ENCODE measurements at places on chromosomes 6 and 20. TPM values are rescaled to one million over a fixed set of nuclear protein-coding genes. Genes with fewer than 3 reads are reported as not detected.

ZNF165 gene
- 0.26 TPM for total RNA-seq

LY6G6C gene
- not detected for total RNA-seq

L3MBTL3 gene
- total RNA-seq, result 15.4 TPM

IL17A gene
- not detected for total RNA-seq

IMPG1 gene
- not detected for total RNA-seq

DNMT3B gene
- total RNA-seq, result 4.7 TPM

FOXQ1 gene
- 0.15 TPM for total RNA-seq

GRCh38 chr20:36461600-36462439 lies 79.5 kb upstream of the MYL9 start:
- peaks cover 45% of the 10 kb centered on the region for H3K4me1 ChIP-seq
- H3K27ac ChIP-seq, result peak overlapping the region; percentile 99
- no peak for DNase-seq
- H3K36me3 ChIP-seq, result peaks cover 2% of the 10 kb centered on the region

DNA sequence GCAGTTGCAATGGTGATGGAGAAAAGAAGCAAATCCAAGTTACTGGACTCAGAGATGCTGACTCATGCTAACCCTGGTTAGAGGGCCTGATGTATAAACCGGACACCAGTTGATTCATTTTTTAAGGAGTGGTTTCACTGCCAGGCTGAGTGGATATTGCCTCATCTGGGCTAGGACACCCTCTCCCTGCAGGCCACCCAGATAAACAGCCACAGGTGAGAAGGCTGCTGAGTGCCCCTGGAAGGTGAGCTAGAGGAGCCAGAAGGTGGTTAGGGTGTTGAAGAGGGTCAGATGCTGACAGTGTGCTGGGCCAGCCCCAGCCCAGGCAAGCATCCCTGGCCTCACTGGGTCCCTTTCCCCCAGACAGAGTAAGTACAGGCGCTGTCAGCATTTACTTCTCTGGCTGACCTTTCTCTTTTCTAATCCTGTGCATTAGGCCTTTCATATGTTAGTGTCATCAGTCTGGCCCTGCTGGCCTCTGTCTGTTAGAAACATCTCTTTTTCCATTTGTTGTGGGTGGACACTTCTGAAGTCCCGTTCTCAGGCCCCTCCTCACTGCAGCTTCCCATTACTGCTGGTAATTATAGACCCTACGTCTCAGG lies 13.5 kb downstream of the EPB41L1 start:
- no peaks in the 10 kb centered on the region for H3K27me3 ChIP-seq
- no peaks in the 10 kb centered on the region for H3K36me3 ChIP-seq
- H3K27ac ChIP-seq, result no peak overlapping the region
- H3K4me3 ChIP-seq, result no peak overlapping the region
- peaks cover 9% of the 10 kb centered on the region for H3K4me1 ChIP-seq

- no peak overlapping the region for H3K27ac ChIP-seq
- DNase-seq, result no peak
- H3K4me1 ChIP-seq, result peaks cover 16% of the 10 kb centered on the region
- no peaks in the 10 kb centered on the region for H3K27me3 ChIP-seq
- H3K4me3 ChIP-seq, result no peak overlapping the region
Observed at GRCh38 chr6:111745186-111745585, 128.1 kb downstream of the FYN start.

- H3K4me1 ChIP-seq, result peaks cover 4% of the 10 kb centered on the region
- no peaks in the 10 kb centered on the region for H3K27me3 ChIP-seq
- H3K4me3 ChIP-seq, result no peak overlapping the region
- H3K27ac ChIP-seq, result no peak overlapping the region
- H3K36me3 ChIP-seq, result peaks cover 21% of the 10 kb centered on the region
- DNase-seq, result no peak
Observed at GRCh38 chr6:47587493-47587892, 109.9 kb downstream of the CD2AP start.

- H3K27me3 ChIP-seq, result peaks cover 21% of the 10 kb centered on the region
- H3K36me3 ChIP-seq, result no peaks in the 10 kb centered on the region
- no peaks in the 10 kb centered on the region for H3K4me1 ChIP-seq
- H3K4me3 ChIP-seq, result no peak overlapping the region
Observed at GRCh38 chr6:47804821-47805220, 23.0 kb downstream of the OPN5 start.

- no peaks in the 10 kb centered on the region for H3K4me1 ChIP-seq
- no peaks in the 10 kb centered on the region for H3K36me3 ChIP-seq
Observed at GRCh38 chr6:153424719-153425400, 293.8 kb upstream of the RGS17 start.

DNA sequence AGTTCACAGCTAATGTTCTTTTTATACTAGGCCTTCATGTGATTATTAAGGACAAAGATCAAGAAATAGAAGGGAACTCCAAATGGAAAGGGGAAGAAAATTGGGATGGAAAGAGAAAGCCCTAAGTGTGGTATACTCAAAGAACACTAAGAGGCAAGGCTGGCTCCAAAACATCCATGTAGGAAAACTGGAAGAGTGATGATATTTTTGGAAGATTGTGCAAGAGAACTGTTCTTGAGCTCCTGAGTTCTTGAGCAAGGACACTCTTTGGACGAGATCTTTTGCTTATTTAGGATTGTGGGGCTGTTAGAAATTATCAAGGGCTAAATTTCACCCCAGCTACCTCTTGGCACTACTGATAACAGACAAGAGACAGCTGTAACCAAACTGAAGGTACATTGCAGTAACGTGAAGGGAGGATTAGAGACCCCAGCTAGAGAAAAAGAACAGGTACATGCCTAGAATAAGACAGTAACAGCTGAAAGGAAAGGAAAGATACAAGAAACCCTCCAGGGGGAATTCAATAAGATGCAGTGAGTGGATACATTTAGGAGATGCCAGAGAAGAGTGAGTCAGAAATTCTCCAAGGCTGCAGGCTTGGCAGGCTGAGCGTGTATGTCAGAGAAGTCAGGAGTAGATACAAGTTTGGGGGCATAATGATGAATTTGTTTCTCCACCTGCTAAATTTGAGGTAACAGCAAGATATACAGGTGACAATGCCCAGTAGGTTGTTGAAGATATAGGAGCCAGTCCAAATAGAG lies 69.7 kb downstream of the CBLN4 start:
- H3K27ac ChIP-seq, result no peak overlapping the region
- H3K4me1 ChIP-seq, result no peaks in the 10 kb centered on the region
- H3K36me3 ChIP-seq, result no peaks in the 10 kb centered on the region
- no peaks in the 10 kb centered on the region for H3K27me3 ChIP-seq

DNA sequence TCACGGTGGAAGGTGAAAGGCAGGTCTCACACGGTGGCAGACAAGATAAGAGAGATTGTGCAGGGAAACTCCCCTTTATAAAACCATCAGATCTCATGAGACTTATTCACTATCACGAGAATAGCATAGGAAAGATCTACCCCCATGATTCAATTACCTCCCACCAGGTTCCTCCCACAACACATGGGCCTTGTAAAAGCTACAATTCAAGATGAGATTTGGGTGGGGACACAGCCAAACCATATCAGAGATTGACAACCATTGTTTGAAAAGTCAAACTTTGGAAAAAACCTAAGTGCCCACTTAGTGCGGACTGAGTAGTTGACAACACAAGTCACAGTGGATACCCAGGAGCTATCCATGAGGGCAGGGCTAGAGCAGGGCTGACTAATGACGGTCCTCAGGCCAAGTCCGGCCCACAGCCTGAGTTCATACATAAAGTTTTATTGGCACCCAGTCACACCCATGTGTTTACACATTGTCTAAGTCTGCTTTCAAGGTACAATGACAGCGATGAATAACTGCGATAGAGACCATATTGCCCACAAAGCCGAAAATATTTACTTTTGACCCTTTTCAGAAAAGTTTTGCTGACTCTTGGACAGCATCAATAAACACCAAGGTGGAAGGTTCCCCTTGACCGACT lies 33.8 kb upstream of the PMEPA1 start:
- H3K4me3 ChIP-seq, result no peak overlapping the region
- H3K27ac ChIP-seq, result no peak overlapping the region
- H3K4me1 ChIP-seq, result peaks cover 30% of the 10 kb centered on the region
- no peak for DNase-seq
- H3K27me3 ChIP-seq, result no peaks in the 10 kb centered on the region

- no peak overlapping the region for H3K27ac ChIP-seq
- H3K4me1 ChIP-seq, result peaks cover 20% of the 10 kb centered on the region
- no peaks in the 10 kb centered on the region for H3K36me3 ChIP-seq
- H3K4me3 ChIP-seq, result no peak overlapping the region
Observed at GRCh38 chr6:165769401-165769800, 106.4 kb upstream of the PDE10A start.

GRCh38 chr6:104716858-104717257 lies 142.9 kb downstream of the HACE1 start:
- DNase-seq, result no peak
- H3K36me3 ChIP-seq, result peaks cover 5% of the 10 kb centered on the region
- H3K27ac ChIP-seq, result no peak overlapping the region
- no peak overlapping the region for H3K4me3 ChIP-seq
- no peaks in the 10 kb centered on the region for H3K27me3 ChIP-seq

GRCh38 chr6:156925718-156926607 lies 148.8 kb downstream of the ARID1B start:
- no peak overlapping the region for H3K27ac ChIP-seq
- DNase-seq, result no peak
- peaks cover 1% of the 10 kb centered on the region for H3K36me3 ChIP-seq
- H3K4me1 ChIP-seq, result peaks cover 22% of the 10 kb centered on the region
- no peak overlapping the region for H3K4me3 ChIP-seq

DNA sequence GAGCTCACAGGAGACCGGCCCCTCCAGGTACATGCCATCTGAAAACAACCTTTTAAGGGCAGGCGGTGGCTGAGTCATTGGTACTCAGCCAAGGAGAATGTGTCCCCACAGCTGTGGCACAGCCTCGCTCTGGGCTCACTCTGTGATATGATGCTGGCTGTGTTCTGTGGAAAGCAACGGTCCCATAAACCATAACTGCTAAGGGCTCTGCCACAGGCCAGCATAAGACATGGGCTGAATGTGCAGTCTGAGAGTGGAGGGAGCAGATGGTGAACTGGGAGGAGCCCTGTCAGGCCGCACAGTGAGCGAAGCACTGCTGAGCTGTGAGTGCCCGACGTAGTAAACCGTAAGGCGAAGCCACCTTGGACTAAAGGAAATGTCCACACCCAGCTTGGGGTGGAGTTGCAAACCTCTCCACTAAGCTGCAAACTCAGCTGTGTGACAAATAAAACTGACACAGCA lies 375.8 kb downstream of the THBS2 start:
- H3K4me1 ChIP-seq, result peaks cover 6% of the 10 kb centered on the region
- H3K27me3 ChIP-seq, result peaks cover 48% of the 10 kb centered on the region
- H3K36me3 ChIP-seq, result no peaks in the 10 kb centered on the region
- no peak overlapping the region for H3K4me3 ChIP-seq
- no peak overlapping the region for H3K27ac ChIP-seq

DNA sequence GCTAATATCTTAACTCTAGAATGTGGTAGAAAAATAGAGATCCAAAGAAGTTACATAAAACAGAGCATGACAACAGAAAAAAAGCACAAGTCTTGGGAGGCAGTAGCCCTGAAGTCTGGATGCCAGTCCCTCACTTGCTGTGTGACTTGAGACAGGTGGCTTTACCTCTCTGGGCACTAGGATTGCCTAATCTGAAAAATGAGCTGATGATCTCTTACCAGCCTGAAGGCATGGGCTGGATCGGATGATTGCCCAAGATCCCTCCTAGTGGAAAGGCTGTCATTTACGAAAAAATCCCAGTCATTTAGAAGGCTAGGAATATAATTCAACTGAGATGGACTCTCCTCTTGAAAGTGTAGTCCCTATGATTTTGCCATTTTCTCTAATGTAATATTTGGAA lies 10.9 kb upstream of the GCM1 start:
- H3K4me1 ChIP-seq, result peaks cover 36% of the 10 kb centered on the region
- no peak overlapping the region for H3K27ac ChIP-seq
- H3K27me3 ChIP-seq, result no peaks in the 10 kb centered on the region

GRCh38 chr20:20839771-20840170 lies 127.3 kb upstream of the RALGAPA2 start:
- H3K27me3 ChIP-seq, result peaks cover 39% of the 10 kb centered on the region
- no peak overlapping the region for H3K4me3 ChIP-seq
- no peak for DNase-seq
- H3K36me3 ChIP-seq, result no peaks in the 10 kb centered on the region

DNA sequence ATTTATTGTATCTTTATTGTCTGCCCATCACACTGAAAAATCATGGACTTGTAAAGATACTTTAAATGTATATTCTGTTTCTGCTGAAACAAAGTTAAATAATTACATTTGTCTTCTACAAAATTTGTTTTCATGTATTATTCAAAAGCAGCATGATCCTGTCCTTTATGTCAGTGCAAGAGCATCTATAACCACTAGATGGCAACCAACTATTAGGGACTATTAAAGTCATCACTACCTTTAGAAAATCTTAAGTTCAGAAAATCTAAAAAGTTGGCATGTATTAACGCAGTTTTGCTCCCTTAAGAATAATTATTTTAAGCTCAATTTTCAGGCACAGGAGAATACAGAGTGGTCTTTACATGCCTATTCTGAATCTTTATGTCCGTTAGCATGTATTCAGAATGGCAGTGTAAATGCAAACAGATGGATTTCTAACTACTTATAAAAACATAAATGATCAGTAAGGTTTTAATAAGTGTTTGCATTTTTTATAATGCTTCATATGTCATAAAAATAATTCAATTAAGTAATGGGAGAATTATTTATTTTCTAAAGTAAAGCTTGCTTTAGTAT lies 17.8 kb downstream of the TMEM30A start:
- no peak overlapping the region for H3K27ac ChIP-seq
- H3K4me3 ChIP-seq, result no peak overlapping the region
- H3K4me1 ChIP-seq, result peaks cover 20% of the 10 kb centered on the region
- H3K36me3 ChIP-seq, result peaks cover 4% of the 10 kb centered on the region
- H3K27me3 ChIP-seq, result no peaks in the 10 kb centered on the region

- no peak overlapping the region for H3K4me3 ChIP-seq
- no peak overlapping the region for H3K27ac ChIP-seq
- H3K4me1 ChIP-seq, result no peaks in the 10 kb centered on the region
- no peak for DNase-seq
- H3K36me3 ChIP-seq, result no peaks in the 10 kb centered on the region
- H3K27me3 ChIP-seq, result no peaks in the 10 kb centered on the region
Observed at GRCh38 chr6:54151861-54152260, 40.6 kb downstream of the MLIP start.

- peak within 1 kb of the TSS; percentile 79 for H3K27ac ChIP-seq
- no peaks in the 10 kb centered on the region for H3K36me3 ChIP-seq
- peak within 1 kb of the TSS; percentile 78 for H3K4me3 ChIP-seq
- no peaks in the 10 kb centered on the region for H3K27me3 ChIP-seq
- H3K4me1 ChIP-seq, result peaks cover 47% of the 10 kb centered on the region
Observed at GRCh38 chr6:29632789-29633533, at the start of gene GABBR1. GABBR1 (minus strand) TSS chr6:29633183; CDS start chr6:29632385, 798 bp downstream.

- H3K27me3 ChIP-seq, result no peaks in the 10 kb centered on the region
- H3K27ac ChIP-seq, result no peak overlapping the region
- H3K4me1 ChIP-seq, result peaks cover 5% of the 10 kb centered on the region
- H3K4me3 ChIP-seq, result no peak overlapping the region
Observed at GRCh38 chr20:32877507-32877906, 18.8 kb downstream of the EFCAB8 start.

All from chondrocyte (in vitro differentiated cells).